ENCODE measurements at places on chromosomes 4 and X.

DNA sequence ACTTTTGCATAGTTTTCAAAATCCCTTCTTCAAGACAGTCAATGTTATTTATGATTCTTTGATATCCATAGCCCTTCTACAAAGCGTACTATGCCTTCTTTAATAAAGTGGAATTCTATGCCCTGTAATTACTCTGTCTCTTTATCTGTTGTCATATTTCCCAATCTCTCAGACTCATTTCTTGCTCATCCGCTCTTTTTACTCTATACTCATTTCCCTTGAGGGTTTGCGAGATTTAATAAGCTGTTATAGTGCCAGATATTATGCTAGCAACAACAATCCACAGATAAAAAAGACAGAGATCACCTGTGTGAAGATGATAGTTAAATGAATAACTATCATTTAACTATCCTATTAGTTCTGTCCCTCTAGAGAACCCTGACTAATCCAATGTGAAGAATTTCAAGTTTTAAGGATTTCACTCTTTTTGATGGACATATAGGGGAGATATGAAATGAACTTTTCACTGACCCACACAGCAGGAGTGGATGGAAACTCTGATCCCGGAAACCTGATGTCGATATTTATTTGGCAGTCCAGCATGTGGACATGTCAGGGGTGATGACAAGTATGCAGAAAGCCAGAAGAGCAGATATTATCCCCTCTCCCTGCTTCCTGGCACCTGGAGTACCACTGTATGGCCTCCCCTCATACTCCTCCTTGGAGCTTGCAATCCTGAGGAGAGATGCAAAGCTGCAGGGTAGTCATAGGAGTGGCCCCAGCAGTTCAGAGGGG lies 49.7 kb downstream of the TMEM156 start:
- no peaks in the 10 kb centered on the region for H3K27me3 ChIP-seq
- H3K4me1 ChIP-seq = no peaks in the 10 kb centered on the region
- DNase-seq = no peak
- no peaks in the 10 kb centered on the region for H3K36me3 ChIP-seq
- H3K4me3 ChIP-seq = no peak overlapping the region

- no peak overlapping the region for H3K27ac ChIP-seq
- H3K27me3 ChIP-seq = no peaks in the 10 kb centered on the region
- no peaks in the 10 kb centered on the region for H3K4me1 ChIP-seq
Observed at GRCh38 chr4:130197946-130198345, 1102.0 kb downstream of the C4orf33 start.

- no peak for DNase-seq
- H3K4me3 ChIP-seq = no peak overlapping the region
- H3K4me1 ChIP-seq = no peaks in the 10 kb centered on the region
Observed at GRCh38 chr4:38831653-38832052, 25.0 kb downstream of the TLR6 start.

DNA sequence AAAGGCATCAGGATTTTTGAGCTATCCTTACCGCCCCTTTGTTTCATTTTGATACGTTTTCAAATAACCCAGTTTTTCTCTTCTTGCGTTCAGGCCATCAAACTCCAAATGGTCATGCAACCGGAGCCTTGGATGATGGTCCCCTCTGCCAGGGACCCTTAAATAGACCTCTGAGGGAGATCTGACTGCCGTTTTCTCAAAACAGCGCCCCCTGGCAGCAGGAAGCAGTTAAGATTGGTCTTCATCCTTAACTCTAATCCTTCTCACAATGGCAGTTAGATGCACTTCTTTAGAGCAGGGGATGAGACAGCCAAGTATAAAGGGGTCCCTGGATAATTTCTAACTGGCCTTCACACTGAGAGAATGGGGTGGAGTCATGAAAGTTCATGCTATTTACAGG lies 525.0 kb upstream of the SPANXN1 start:
- H3K36me3 ChIP-seq = no peaks in the 10 kb centered on the region
- H3K27ac ChIP-seq = no peak overlapping the region
- H3K4me3 ChIP-seq = no peak overlapping the region
- no peaks in the 10 kb centered on the region for H3K4me1 ChIP-seq
- no peak for DNase-seq

DNA sequence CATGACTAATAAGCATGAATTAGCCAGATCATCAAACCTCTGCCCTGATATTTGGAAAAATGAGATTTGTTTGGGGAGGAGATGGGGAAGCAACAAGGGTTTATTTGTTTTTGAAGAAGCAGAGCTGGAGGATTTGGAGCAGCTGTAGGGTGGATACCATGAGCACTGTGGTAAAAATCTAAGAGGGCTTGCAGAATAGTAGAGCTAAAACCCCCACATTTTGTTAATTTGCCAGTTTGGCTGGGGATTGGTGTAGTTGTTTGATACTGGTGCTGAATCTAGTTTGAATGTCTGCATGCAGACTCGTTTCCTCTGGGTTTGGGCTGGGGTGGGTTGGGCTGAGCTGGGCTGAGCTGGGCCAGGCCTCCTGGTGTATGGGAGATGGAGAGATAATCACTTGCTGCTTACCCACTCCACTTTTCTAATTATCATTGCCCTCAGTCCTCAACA lies 43.7 kb downstream of the SMAD1 start:
- no peak overlapping the region for H3K27ac ChIP-seq
- no peak for DNase-seq
- no peaks in the 10 kb centered on the region for H3K4me1 ChIP-seq
- no peaks in the 10 kb centered on the region for H3K27me3 ChIP-seq
- no peak overlapping the region for H3K4me3 ChIP-seq

GRCh38 chr4:68871809-68872642 lies 56.2 kb downstream of the UGT2B10 start:
- no peaks in the 10 kb centered on the region for H3K4me1 ChIP-seq
- no peaks in the 10 kb centered on the region for H3K27me3 ChIP-seq
- no peaks in the 10 kb centered on the region for H3K36me3 ChIP-seq
- H3K4me3 ChIP-seq = no peak overlapping the region
- H3K27ac ChIP-seq = no peak overlapping the region
- DNase-seq = no peak

- H3K4me1 ChIP-seq = no peaks in the 10 kb centered on the region
- no peak for DNase-seq
Observed at GRCh38 chr4:25215511-25215910, 18.3 kb upstream of the PI4K2B start.

- no peaks in the 10 kb centered on the region for H3K4me1 ChIP-seq
- no peaks in the 10 kb centered on the region for H3K36me3 ChIP-seq
- H3K27me3 ChIP-seq = no peaks in the 10 kb centered on the region
- DNase-seq = no peak
- H3K27ac ChIP-seq = no peak overlapping the region
Observed at GRCh38 chrX:143853488-143853887, 30.4 kb upstream of the UBE2NL start.

DNA sequence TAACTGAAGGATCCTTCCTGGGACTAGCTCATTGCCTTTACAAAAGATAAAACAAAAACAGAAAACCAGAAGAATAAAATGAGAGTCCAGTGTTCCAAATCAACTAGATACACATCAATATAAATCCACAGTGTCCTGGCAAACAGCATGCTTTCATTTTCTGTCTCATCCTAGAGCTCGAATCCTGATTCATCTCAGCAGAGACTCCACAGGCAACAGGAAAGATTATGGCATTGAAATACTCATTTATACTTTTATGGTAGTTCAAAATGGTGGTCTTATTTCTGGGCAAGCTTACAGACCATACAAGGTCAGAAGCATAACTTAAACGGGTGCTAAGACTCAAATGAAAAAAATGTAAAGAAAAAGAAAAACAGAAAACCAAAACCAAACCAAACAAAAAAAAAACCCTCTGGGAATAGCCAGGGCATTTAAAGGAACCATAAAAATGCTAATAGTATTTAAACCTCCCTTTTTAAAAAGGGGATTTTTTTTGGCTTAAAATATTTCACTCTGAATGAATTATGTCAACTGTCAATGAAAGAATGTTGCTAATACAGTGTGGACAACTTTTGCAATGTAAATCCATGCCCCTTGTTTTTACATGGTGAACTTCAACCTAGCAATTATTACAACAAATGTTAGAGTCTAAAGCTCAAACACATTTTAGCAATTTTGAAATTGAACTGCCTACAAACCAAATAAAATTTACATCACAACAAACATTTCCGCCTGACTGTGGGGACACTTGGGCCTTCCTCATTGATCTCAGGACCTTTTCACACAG lies 57.9 kb downstream of the GPR101 start:
- no peaks in the 10 kb centered on the region for H3K27me3 ChIP-seq
- H3K4me3 ChIP-seq = no peak overlapping the region
- H3K27ac ChIP-seq = no peak overlapping the region
- DNase-seq = no peak
- H3K4me1 ChIP-seq = no peaks in the 10 kb centered on the region

DNA sequence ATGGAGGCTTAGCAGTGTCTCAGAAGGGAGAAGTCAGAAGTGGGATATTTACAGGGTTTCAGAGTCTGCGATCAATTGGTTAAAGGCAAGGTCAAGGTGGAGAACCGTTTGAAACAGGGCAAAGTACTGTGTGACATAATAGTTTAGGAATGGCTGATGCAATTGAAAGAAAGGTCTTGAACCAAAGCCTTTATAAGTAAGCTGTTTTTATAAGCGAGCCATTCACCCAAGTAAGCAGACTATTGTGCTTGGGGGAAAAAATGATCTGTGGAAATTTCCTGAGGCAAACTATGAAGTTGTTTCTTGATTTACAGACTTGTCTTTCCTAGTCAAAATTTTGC lies 327.3 kb downstream of the CAMK2D start:
- no peaks in the 10 kb centered on the region for H3K36me3 ChIP-seq
- H3K27ac ChIP-seq = no peak overlapping the region
- H3K4me1 ChIP-seq = peaks cover 13% of the 10 kb centered on the region
- no peaks in the 10 kb centered on the region for H3K27me3 ChIP-seq
- no peak for DNase-seq

GRCh38 chrX:154486396-154487207 lies at the start of gene UBL4A:
Gene UBL4A (minus strand): TSS chrX:154486615. CDS start chrX:154486584, 31 bp downstream.
- no peaks in the 10 kb centered on the region for H3K27me3 ChIP-seq
- peaks cover 14% of the 10 kb centered on the region for H3K4me1 ChIP-seq
- peak; percentile 71 for DNase-seq
- H3K27ac ChIP-seq = peak within 1 kb of the TSS; percentile 93
- H3K4me3 ChIP-seq = no peak within 1 kb of the TSS

- H3K4me3 ChIP-seq = no peak overlapping the region
- no peak overlapping the region for H3K27ac ChIP-seq
- H3K36me3 ChIP-seq = no peaks in the 10 kb centered on the region
Observed at GRCh38 chrX:16125520-16126149, 2.3 kb downstream of the GRPR start.

GRCh38 chrX:40083120-40083978 lies 14.4 kb downstream of the BCOR start:
- H3K4me1 ChIP-seq = peaks cover 14% of the 10 kb centered on the region
- H3K36me3 ChIP-seq = no peaks in the 10 kb centered on the region
- no peak overlapping the region for H3K4me3 ChIP-seq
- no peak for DNase-seq

GRCh38 chrX:13101441-13102139 lies 57.2 kb upstream of the FAM9C start:
- no peaks in the 10 kb centered on the region for H3K27me3 ChIP-seq
- no peaks in the 10 kb centered on the region for H3K36me3 ChIP-seq
- peaks cover 18% of the 10 kb centered on the region for H3K4me1 ChIP-seq
- H3K27ac ChIP-seq = no peak overlapping the region
- DNase-seq = peak; percentile 83

GRCh38 chrX:40719218-40719617 lies 16.1 kb downstream of the MED14 start:
- no peak overlapping the region for H3K4me3 ChIP-seq
- DNase-seq = no peak
- no peak overlapping the region for H3K27ac ChIP-seq
- no peaks in the 10 kb centered on the region for H3K27me3 ChIP-seq

- H3K27me3 ChIP-seq = no peaks in the 10 kb centered on the region
- DNase-seq = no peak
- no peaks in the 10 kb centered on the region for H3K4me1 ChIP-seq
- H3K36me3 ChIP-seq = no peaks in the 10 kb centered on the region
Observed at GRCh38 chr4:146255463-146255862, 41.1 kb downstream of the REELD1 start.

- DNase-seq = no peak
- peaks cover 18% of the 10 kb centered on the region for H3K27me3 ChIP-seq
- H3K27ac ChIP-seq = no peak overlapping the region
- H3K36me3 ChIP-seq = no peaks in the 10 kb centered on the region
- H3K4me3 ChIP-seq = no peak overlapping the region
Observed at GRCh38 chrX:15492469-15492868, 664 bp downstream of the PIR start.

DNA sequence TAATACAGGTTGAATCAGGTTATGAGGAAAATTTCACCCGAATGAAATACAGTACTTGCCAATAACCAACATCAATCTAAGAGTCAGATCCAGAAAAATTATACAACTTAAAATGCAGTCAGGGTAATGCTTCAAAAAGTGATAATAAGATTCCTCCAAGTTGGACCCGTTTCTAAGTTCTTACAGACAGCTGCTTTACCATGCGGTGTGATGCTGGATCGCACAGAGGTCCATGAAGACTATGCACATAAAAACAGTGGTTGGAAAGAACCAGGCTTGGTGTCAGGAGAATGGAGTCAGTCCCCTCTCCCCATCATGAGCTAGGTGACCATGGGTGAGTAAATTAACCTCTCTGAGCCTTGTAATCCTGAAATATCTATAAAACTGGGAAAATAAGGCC lies 261.3 kb downstream of the QDPR start:
- no peaks in the 10 kb centered on the region for H3K36me3 ChIP-seq
- H3K27ac ChIP-seq = no peak overlapping the region
- no peaks in the 10 kb centered on the region for H3K27me3 ChIP-seq
- no peak for DNase-seq
- no peaks in the 10 kb centered on the region for H3K4me1 ChIP-seq

GRCh38 chr4:96936886-96937285 lies 1097.0 kb downstream of the PDHA2 start:
- H3K4me3 ChIP-seq = no peak overlapping the region
- DNase-seq = no peak
- no peak overlapping the region for H3K27ac ChIP-seq
- no peaks in the 10 kb centered on the region for H3K36me3 ChIP-seq

DNA sequence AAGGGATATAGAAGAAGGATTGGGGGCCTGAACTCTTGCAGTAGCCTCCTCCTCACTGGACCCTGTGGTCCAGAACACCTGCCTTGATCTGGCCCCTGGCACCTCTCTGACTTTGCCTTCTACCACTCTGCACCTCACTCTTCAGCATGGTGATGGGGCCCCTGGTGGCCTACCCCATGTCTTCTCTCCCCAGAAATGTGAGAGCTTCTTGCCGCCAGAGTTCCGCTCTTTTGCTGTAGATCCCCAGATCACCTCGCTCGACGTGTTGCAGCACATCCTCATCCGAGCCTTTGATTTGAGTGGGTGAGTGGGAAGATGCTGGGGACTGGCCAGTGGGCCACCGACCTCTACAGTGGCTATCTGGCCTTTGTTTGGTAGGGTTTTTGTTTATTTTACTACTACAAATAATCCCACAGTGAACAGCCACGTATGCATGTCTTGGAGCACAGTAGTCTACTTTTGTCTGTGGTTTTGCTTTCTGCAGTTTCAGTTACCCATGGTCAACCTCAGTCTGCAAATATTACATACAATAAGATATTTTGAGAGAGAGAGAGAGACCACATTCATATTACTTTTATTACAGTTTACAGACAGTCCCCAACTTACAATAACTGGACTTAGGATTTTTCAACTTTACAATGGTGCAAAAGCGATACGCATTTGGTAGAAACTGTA lies 1.8 kb downstream of the TBC1D25 start:
- no peaks in the 10 kb centered on the region for H3K27me3 ChIP-seq
- no peak overlapping the region for H3K27ac ChIP-seq
- no peak for DNase-seq
- H3K4me3 ChIP-seq = no peak overlapping the region

All from adrenal gland (tissue), 19 donors.